Dermis blood vessel endothelial cell (primary cell): ENCODE measurements at places on chromosomes 7 and 10. TPM values are rescaled to one million over a fixed set of nuclear protein-coding genes. Genes with fewer than 3 reads are reported as not detected.

Gene PRRT4
- total RNA-seq, result not detected in 2 replicates

GRCh38 chr7:95508780-95509179 is 23.0 kb downstream of the ASB4 start:
- DNase-seq, result no peak

GRCh38 chr7:40194745-40195144 is 59.9 kb downstream of the SUGCT start:
- peak; percentile 12 for DNase-seq

Gene GPER1
- 1.0 and 2.0 TPM in 2 replicates for total RNA-seq

DNA sequence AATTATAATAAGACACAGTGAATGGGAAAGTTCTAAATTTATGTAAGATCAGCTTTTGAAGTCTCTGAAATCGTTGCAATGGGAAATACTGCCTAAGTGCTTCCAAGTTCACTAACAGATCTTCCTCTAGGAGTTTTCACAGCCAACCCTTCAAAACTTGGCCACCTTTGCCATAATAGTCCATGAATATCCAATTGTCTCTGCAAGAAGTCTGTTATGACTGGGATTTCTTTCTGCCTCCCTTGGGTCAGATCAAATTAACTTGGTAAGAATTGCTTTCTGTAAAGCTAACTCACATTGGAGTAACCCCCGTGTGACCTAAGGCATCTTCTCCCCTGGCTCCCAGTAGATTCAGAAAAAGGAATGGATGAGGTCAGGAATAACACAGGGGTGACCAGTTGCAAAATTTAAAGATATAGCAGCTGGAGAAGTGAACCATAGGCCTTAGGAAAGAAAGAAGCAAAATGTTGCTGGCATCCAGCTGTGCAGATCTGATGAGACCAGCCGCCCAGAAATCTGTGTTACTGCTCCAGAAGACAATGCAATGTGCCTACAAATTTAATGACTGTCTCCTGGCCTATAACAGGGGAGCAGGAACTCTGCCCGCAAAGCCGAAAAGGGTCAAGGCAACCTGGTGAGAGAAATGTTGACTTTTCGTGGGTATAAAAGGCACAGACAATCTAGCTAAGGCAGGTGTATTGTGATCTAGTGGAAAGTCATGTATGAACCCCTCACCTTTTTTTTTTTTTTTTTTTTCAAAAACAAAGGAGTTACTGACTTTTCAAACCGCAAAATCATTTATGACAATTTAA is 7.5 kb upstream of the OPTN start:
- DNase-seq, result no peak

- DNase-seq, result no peak
Measured at GRCh38 chr7:39674406-39674805, 51.0 kb downstream of the RALA start.

Gene HOXA7
- 1.4 and 2.9 TPM in 2 replicates for total RNA-seq

DNA sequence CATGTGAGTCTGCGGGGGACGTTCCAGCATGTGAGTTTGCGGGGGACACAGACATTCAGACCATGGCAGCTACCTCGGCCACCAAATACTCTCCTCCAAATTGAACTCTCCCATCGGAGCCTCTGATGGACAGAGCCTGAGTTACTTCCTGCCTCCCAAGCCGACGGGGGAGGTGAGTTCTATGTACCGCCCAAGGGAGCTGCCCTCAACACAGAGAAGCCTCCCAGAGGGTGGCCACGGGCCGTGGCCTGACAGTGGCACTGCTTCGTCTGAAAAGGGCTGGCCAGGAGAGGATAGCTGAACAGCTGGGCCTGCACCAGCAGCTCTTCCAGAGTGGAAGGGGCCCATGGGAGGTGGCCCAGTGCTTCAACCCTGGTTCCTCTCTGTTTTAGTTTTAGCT is 274.5 kb upstream of the PPP2R2D start:
- no peak for DNase-seq

GRCh38 chr10:89391907-89392756 is at the start of gene IFIT1:
Gene IFIT1, plus strand, starts transcription at chr10:89392623. Its CDS starts 90 bp downstream, at chr10:89392713.
- peak; percentile 87 for DNase-seq

GRCh38 chr10:129568583-129569344 is 101.7 kb downstream of the MGMT start:
- DNase-seq, result no peak

Gene TNPO3
- total RNA-seq, result 57.2 and 83.1 TPM in 2 replicates

DNA sequence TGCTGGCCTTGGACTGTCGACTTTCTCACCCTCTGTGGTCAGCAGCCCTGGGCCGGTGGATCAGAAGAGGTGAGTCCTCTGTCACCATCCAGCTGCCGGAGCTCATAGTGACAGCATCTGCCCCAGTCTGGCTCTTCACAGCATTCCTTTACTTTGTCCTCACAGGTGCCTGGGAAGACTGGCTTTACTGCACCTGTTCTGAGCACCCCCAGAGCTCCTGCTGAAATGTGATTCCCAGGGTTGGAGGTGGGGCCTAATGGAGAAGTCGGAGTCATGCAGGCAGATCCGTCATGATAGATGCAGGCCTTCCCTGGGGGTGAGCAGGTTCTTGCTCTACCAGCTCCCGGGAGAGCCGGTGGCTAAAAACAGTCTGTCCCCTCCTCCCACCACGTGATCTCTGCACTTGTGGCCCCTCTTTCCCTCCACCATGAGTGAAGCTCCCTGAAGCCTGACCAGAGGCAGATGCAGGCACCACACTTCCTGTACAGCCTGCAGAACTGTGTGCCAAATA is 171.5 kb downstream of the ZMYND11 start:
- DNase-seq, result no peak

Gene CSTF2T
- 26.2 and 27.2 TPM in 2 replicates for total RNA-seq

DNA sequence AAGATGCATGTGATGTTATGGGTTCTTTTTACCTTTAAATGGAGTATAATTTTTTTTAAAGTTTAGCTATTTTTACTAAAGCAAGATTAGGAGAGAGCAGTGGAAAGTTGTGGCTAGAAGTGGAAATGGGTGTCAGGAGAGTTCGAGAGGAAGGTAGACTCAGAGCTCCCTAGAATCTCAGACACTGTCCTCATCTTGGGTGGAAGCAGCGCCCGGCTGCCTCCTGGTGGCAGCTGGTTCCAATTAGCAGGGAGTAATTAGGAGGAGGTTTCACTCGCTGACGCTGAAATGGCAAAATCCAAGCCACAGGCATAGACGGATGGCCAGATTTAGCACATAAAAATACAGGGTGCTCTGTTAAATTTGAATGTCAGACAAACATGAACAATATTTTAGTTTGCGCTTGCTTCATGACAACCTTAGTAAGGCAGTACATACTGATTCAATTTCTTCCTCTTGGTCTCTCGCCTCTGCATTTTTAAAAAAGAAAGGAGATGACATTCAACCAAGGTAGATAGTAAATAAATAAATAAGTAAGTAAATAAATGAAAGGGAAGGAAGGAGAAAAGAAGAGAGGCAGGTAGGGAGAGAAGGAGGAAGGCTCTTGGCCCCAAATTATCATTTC is 58.5 kb downstream of the LGI1 start:
- peak; percentile 59 for DNase-seq

DNA sequence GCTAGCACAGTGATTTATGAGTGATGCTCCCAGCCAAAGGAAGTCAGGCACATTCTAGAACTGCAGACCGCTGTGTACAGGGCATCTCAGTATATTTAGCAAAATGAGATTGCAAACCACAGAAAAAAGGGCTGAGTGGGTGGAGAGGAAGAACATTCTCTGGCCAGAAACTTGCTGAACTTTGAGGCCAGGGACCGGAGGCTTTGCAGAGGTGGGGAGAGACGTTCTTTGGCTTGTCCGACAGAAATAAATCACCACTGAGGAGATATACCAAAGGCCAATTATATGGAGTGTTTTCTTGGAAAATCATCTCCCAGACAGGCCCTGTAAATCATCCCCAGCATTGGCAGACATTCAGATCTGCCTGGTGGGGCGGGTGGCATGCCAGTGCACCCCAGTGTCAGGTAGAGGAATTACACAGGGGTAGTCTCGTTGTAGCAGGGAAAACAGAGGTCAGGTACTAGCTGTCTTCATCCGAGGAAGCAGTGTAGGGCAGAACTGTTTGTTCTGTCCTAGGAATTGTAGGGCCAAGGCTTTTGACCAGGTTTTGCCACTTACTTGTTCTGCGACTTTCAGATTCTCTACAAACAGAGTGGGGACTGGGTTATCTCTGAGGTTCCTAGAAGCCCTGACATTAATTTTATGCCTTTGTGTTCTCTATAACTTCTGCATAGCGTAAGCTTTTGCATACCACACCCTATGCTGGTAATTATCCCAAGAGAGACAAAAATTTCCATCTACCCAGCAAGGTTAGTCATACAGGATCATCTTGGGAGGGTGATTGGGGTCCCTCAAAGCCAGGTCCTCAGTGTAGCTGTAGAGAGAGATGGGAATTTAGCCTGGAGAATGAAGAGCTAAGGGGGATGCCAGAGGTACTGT is 655.6 kb downstream of the LRMDA start:
- no peak for DNase-seq

Gene ABCC2
- 0.79 and 1.5 TPM in 2 replicates for total RNA-seq

Gene GPR26
- not detected in 2 replicates for total RNA-seq

Gene FEZF1
- not detected in 2 replicates for total RNA-seq

GRCh38 chr7:66150471-66150870 is 35.8 kb downstream of the CRCP start:
- peak; percentile 38 for DNase-seq

DNA sequence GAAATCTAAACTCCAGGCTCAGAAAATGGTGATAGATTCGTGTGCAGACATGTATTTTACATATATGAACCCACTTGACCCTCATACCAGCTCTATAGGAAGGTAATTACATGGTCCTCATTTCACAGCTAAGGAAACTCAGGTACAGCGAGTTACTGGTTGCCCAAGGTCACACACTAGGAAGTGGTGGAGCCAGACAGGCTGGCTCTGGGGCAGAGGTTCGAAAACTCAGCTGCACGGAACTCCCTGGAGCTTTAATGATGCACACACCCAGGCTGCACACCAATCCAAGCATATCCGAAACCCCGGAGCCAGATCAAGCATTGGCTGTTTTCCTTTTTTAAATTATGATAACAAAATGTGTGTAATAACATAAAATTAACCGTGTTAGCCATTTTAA is 172.4 kb downstream of the COBL start:
- no peak for DNase-seq
